ENCODE measurements at places on chromosomes 12 and 14.

GRCh38 chr12:81329085-81329484 lies 251.2 kb downstream of the ACSS3 start:
- DNase-seq, result peak; percentile 51

DNA sequence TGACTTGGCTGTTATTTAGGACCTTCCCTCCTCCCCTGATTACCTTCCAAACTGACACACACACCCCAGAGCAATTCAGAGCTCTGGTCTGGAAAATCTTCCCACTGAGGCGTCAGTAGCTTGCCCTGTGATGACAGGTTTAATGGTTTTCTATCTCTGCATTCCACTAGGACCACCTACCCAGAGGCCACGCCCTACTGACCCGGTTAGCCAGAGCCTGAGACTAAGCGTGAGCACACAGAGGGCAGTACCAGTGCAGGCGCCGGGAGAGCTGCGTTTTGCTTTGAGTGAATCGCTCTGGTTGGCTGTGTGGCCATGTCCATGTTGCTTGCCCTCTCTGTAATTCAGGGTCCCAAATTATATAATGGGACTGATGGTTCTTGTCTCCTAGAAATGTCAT lies 36.2 kb upstream of the ATP2A2 start:
- DNase-seq, result no peak

- no peak for DNase-seq
Observed at GRCh38 chr12:32542428-32543229, 136.5 kb upstream of the DNM1L start.

DNA sequence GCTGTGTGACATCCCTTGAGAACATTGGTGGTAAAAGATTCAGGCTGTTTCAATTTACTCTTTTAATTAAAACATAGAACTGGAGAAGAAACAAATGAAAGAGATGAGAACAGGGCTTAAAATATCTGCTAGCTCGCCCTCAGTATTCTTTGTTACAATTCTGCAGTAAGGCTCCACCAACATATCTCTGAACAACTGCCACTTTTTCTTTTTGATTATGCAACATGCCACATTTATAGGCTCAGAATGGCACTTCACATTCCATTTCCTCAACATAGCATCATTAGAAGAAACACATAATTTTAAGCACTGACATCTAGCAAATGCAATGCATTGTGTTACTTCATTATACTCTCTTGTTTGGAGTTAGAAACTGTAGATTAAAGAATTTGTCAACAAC lies 1315.2 kb downstream of the LRFN5 start:
- DNase-seq, result no peak

DNA sequence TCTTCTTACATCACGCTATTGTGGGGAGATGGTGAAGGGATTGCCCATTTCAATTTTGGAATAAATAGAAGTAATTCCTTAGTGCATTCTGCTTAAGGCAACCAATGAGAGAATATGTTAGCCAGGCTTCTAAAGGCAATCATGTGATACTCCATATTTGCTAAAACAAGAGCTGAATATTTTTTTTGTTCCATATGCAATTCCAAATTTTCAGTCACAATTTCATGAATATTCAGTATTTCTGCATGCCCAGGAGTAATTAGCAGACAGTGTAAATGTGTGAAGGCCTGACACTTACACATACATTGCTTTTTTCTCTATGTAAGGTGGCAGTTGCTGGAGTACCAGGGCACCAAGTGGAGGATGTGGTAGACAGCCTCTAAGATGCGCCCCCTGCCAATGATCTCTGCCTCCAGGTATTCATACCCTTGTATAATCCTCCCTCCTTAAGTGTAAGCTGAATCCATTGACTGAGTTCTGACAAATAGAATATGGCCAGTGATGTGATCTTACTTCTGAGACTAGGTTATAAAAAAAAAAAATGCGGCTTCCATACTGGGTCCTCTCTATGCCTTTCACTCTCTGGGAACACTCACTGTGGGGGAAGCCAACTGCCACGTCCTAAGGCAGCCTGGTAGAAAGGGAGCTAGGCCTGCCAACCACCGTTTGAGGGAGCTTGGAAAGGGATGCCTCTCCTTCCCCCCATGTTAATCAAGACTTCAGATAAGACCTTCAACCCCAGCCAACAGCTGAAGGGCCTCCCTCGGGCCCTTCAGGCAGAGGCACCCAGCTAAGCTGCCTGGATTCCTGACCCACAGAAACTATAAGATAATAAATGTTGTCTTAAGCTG lies 62.7 kb upstream of the PTGR2 start:
- no peak for DNase-seq

DNA sequence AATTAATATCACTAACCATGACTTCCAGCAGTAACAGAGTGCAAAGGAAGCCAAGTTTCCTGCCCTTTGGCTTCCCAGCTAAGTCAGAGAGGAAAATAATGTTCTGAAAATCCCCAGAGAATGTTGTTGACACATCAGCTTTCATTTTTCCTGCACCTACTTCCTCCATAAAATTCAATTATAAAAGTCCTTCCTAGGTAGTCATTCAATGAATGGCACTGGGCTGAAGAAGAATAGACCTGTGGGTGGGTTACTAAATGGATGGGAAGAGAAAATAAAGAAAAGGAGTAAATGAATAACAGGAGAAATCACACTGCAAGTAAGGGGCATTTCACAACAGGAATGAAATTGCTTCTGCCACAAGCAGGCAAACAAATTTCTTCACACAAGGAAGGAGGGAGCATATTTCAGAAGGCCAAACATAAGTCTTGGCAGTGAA lies 73.2 kb upstream of the MDM1 start:
- DNase-seq, result no peak

- peak; percentile 20 for DNase-seq
Observed at GRCh38 chr14:23185063-23185462, 1.6 kb upstream of the SLC7A8 start.

DNA sequence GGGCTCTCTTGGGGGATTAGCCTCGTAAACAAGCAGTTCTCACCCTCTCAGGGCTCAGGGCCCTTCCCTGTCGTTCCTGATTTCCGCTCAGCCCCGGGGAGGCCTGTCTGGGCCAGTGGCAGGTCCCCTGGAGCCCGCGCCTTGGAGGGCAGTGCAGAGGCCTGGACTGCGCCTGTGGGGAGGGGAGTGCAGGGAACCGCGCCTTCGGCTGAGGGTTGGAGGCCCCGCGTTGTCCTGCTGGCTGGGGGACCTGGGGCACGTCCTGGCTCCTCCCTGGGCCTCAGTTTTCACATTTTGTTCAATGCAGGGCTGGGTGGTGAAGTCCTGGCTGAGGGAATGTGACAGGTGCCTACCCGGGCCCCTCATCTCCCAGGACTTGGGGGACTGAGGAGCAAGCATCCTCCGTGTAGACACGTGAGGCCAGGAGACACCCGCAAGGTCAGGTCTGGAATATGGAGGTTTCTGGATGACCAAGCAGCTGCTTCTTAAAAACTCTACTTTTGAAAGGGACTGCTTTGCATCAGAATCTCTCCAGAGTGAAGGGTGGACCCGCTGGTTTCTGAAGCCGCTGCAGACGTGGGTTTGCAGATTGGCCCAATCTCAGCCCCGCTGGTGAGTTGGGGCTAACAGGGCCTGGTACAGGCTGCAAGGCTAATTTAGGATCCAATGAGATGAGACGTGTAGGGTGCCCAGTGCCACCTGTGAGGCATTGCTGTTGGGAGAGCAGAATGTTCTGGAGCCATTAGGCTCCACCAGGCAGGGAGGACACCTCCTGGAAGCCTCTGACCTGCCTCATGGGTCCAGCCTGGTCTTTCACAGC lies 80.2 kb downstream of the KIF26A start:
- no peak for DNase-seq

DNA sequence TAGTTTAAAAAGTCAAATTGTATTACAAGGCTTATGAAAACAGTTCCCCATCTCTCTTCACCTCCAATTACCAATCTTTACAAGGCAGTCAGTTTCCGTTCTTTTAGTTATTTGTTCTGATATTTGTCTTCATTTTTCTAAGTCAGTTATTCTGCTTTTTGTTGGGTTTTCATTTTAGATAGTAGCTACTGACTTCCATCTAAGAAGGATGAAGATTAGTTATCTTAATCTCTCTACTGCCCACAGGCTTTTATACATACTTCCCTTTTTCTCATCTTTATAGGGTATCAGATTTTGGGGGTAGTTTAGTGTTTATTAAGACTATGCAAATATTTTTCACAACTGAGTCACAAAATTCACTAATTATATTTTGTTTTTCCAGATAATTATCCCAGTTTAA lies 38.4 kb downstream of the FRS2 start:
- DNase-seq, result no peak

DNA sequence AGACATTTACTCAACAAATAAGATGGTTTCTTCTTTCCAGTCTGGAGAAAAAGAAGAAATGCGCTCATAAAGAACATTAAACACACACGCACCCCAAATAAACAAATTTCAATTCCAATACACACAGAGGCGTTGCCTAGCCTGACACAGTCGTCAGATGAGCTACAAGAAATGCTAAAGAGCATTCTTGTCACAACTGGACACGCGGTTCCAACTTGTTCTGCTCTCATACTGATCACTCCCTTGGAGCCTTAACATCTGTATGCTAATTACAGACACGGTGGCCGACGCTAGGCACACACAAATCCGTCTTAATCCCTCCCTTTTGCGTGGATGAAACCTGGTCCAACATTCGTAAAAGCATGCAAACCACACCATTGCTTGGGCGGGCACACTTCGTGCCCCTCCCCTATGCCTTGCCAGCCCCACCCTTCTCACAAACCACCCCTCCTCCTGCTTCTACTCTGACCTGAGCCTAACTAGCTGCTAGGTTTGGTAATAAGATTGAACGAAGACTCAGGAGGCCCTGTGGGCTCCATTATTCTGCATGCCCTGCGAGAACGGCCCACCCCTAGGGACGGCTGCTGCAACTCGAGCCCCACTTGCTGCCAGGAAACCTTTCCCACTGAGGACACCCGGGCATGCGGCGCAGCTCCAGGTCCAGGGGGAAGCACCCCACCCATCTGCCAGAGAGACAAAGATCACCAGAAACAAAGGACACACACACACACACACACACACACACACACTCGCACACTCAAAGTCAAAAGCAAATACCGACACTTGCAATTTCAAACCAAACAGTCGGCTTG lies 1.2 kb downstream of the KCNK10 start:
- DNase-seq, result no peak

GRCh38 chr12:123502163-123502704 lies 31.3 kb downstream of the RILPL1 start:
- DNase-seq, result no peak

DNA sequence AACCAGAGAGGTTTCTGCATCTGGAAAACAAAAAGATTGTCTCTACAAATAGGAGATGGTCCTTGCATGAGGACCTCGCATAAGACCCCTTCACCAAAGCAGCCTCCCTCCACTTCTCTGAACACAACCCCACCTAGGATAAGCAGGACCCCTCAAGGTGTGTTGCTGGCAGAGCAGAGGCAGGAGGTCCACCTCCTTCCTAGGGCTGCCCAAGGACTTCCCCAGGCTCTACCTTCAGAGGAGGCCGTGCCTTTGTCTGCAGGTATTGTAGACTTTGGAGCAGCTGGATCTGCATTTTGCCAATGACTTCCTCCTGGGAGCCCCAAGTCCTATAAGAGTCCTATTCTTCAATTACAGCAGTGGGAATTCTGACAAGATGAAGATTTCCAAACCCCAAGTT lies 67.3 kb upstream of the TSPAN11 start:
- no peak for DNase-seq

DNA sequence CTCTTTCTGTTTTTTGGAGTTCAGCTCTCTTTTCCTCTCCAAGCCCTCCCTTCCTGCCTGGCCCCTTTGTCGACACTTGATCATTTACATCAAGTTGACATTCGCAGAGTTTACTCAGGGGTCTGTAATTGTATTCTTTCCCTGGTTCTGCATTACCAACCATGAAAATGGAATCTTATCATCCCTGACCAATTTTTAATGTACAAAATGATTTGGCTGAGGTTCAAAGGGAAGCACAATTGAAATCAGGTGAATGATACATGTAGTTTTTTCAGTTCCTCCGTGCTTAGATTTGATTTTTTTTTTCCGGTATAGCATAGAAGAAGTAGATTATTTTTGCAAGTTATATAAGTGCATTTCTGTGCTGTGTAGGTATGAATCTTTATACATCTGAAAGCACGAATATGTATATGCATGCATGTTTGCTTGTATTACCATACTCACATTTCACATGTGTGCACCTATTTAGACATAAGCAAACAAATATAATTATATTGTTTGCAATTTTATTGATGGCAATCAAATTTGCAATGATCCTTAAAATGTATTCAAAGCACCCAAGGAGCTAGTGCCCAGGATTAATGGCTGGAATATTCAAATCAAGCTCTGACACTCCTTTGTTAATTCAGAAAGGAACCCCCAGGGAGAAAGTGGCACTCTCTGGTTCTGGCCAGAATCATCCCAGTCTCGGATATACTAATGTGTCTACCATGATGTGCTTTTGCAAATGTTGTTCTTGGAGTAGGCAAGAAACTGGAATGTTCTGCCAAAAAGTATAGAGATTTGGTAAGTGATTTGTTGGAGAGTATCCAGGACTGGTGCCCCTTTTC lies 189.3 kb downstream of the VRK1 start:
- no peak for DNase-seq

Measured in NCI-H226 (cell line).